ENCODE measurements at places on chromosomes 11 and 22.

GRCh38 chr11:70247042-70247709, 23.3 kb upstream of the PPFIA1 start:
- no peak for DNase-seq

GRCh38 chr11:120746836-120747609, 235.5 kb downstream of the GRIK4 start:
- DNase-seq, result no peak

- no peak for DNase-seq
Measured at GRCh38 chr11:64124147-64124546, 41.8 kb downstream of the MACROD1 start.

- DNase-seq, result no peak
Measured at GRCh38 chr22:50317674-50318073, 9.1 kb downstream of the DENND6B start.

DNA sequence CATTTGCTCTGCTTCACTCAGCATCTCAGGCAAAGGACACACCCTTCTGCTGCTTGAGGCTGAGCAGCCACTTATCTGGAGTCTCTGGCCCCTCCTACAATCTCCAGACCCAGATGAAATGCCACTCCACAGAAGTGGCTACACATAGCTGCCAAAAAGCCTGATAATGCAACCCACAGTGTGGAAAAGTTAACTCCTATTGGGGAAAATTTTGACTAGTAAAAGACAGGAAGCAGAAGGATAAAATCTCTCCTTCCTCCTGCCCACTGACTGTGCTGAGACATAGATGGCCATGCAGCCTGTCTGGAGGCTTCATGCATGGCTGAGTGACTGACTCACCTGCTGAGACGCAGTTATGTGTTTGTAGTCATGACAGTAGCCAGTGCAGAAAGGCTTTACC, 92.3 kb upstream of the TEAD1 start:
- no peak for DNase-seq

DNA sequence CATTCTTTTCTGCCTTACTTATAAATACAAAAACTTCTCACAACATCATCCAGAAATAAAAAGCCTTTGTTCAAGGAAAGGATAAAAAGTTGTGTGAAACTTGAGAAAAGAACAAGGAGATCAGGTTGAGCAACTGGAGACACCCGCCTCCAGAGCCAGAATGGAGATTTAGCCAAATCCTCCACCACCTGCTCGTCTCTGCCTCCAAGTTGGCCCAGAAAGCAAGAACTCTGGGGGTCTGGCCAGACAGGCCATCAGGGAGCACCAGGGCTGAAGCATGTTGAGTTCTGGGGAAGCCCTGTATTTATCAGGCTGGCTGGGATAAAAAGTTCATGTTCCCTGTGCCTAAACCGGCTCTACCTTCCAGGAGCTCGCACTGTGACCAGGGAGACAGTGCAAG, 14.9 kb downstream of the SMCO4 start:
- DNase-seq, result no peak

DNA sequence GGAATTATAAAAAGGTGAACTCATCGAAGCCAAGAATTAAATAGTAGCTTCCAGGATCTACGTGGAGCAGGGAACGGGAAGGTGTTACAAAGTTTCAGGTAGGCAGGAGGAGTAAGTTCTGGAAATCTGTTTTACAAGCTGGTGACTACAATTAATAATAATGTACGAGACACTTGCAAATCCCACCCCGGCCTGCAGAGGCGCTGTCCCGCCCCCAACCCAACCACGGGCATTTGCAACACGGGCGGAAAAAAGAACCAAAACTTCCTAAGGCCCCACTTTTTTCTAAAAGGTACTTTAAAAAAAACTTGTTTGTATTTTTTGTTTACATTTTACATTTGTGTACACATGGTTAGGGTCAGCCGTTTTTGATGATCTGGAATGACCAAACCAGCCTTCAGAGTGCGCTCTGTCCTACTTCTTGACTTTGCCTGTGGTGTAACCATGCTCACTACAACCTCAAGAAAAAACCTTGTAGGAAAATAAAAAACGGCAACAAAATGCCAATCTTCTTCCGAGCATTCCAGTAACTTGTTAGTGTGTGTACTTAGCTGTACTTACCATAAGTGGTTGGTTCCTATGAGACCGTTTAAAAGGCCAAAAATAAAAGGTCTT, 449.6 kb upstream of the B3GAT1 start:
- no peak for DNase-seq

- DNase-seq, result no peak
Measured at GRCh38 chr22:40156001-40156516, 21.7 kb upstream of the TNRC6B start.

DNA sequence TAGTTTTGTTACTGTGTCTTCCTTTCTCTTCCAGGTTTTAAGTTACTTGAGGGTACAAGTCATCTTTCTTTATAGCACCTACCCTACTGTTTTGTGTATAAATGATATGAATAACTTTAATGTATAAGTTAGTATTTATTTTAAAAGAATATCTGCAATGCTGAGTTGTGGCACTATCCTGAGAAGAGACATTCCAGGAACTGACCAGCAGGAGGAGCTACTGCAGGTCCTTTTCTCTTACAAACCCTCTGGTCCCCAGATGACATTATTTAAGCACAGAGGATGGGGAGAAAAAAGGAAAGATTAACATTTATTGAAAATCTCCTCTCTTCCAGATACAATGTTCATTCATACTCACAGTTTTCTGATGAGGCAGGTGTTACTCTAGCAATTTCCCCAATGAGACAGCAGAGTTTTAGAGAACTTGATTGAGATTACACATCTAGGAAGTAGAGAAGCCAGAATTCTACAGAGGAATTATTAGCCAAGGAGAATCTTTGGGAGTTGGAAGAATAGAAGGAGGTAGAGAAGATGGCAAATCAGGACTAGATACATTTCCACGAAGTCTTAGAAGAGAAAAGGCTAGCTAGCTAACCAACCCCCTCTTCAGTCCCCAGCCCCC, 541.2 kb upstream of the API5 start:
- DNase-seq, result no peak

DNA sequence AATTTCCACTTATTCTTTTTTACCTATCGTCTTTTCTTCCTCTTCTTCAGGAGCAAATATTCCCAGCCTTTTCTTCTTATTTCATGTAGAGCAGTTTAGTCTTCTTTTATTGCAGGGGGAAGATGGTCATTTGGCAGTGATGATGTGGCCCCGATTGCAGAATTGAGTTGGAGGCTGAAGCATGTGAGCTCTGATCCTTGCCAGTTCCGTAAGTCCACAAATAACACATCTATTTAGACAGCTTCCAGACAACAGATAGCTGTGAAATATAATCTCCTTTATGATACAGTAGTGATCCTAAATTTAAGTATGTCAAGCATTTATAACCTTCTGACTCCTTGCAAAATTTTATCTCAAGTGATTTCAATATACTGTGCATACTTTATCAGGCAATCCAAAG, 27.5 kb downstream of the REXO2 start:
- DNase-seq, result no peak

GRCh38 chr11:2269601-2270321, 627 bp downstream of the ASCL2 start:
- peak; percentile 58 for DNase-seq

GRCh38 chr11:69508974-69509373, 27.5 kb downstream of the LINC01488 start:
- no peak for DNase-seq

- no peak for DNase-seq
Measured at GRCh38 chr22:31138126-31138525, 2.2 kb downstream of the PLA2G3 start.

DNA sequence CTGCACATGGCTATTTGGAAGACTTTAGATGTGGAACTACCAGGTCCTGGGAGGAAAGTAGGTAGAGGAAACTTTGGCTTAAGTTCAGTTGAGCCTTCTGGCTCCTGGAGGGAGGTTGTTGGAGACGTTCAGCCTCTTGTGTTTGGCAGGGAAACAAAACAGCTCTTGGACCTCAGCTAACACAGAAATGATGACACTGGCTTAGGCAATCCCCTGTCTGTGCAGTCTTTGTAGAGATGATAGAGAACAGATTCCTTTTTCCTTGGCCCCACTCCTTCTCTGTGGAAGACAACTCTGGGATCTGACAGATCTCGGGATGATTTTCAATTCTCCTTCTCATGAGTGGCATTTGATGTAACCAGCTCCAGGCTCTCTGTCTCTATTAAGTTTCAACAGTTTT, 428.5 kb downstream of the TMEM135 start:
- no peak for DNase-seq

DNA sequence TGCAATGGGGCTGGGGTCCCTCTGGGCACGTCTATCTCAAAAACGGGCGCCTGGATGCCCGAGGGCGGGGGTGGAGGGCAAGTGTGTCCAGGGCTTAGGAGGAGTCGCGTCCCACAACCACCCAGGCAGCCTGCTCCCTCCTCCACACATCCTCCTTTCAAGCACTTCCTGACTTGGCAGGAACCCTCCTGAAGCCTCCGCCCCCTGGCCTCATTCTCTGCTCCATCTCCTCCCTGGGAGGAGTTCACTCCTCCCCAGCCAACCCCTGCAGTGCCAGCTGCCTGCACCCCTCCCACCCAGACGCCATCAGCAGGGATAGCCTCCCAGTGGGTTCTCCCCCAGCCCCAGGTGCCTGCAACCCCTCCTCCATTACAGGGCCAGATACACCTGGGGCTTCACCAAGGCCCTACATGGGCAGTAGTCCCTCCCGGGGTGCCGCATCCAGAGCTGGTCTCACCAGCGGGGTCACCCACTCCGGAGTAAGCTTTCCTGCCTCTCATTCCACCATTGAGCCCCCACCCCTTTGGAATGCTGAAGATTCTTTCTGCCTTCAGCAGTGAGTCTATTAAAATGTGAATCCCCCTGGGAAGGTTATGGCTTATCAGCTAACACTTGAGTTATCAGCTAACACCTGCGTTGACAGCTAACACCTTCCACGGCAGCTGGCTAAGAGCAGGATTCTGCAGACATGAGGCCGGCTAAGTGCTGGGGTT, 24.4 kb downstream of the RTN4R start:
- no peak for DNase-seq

GRCh38 chr11:101516546-101516945, 67.3 kb downstream of the TRPC6 start:
- DNase-seq, result no peak

- DNase-seq, result peak; percentile 72
Measured at GRCh38 chr11:123261345-123262106, 66.5 kb upstream of the CLMP start.

- DNase-seq, result no peak
Measured at GRCh38 chr11:19253817-19254216, 13.1 kb upstream of the E2F8 start.

- no peak for DNase-seq
Measured at GRCh38 chr11:3609416-3610265, 32.2 kb downstream of the ART5 start.

- no peak for DNase-seq
Measured at GRCh38 chr11:42631220-42631843, 680.5 kb upstream of the API5 start.

GRCh38 chr11:102915044-102915375, 40.2 kb upstream of the MMP12 start:
- DNase-seq, result no peak

- DNase-seq, result no peak
Measured at GRCh38 chr22:22403771-22404170, 104.8 kb downstream of the ZNF280B start.

- no peak for DNase-seq
Measured at GRCh38 chr22:36221799-36222751, 17.3 kb downstream of the APOL2 start.

GRCh38 chr11:13276832-13277767, 490 bp upstream of the BMAL1 start:
- peak; percentile 97 for DNase-seq

- DNase-seq, result no peak
Measured at GRCh38 chr11:28447226-28447625, 339.0 kb downstream of the METTL15 start.

- DNase-seq, result no peak
Measured at GRCh38 chr22:50309601-50309991, 2.1 kb upstream of the PLXNB2 start.

DNA sequence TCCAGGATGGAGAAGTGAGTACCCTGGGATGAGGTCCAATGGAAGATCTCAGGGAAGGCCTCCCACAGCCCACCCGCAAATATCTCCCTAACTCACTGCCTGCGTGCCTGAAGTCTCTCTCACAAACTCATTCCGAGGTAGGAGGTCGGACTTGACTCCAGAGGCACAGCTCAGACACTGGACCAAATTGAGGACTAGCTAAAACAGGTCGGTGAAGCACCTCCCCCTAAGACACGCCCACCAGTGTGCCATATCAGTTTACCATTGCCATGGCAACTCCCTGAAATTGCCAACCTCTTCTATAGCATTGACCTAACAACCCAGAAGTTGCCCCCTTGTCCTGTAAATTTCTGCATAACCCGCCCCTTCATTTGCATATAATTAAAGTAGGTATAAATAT, 17.5 kb downstream of the RPL3 start:
- no peak for DNase-seq

GRCh38 chr11:111945198-111945597, 8.1 kb downstream of the DIXDC1 start:
- DNase-seq, result no peak

GRCh38 chr22:16601437-16602223, 9.0 kb upstream of the CCT8L2 start:
- DNase-seq, result no peak

- DNase-seq, result no peak
Measured at GRCh38 chr11:74557526-74557925, 34.9 kb upstream of the POLD3 start.

- DNase-seq, result no peak
Measured at GRCh38 chr11:126915430-126915829, 85.1 kb downstream of the KIRREL3 start.

GRCh38 chr22:44648821-44649565, 53.0 kb upstream of the PRR5 start:
- peak; percentile 58 for DNase-seq

DNA sequence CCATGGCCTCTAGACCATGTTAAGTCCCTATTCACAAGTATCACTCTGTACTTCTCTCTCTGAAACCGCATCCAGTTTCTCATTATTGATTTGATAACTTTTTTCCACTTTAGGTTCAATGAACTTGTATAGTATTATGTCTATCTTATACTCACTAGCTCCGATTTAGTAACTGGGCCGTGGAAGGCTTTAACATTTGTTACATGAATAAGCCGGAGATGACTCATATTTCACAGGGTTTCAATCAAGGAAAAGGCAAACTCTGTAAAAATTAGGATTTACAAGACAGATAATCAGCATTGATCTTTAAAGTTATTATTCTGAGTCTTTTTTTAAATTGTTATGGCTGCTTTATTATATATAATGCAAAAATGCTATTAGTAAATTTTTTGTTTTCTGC, 662.2 kb upstream of the CNTN5 start:
- no peak for DNase-seq

Measured in tibial artery (tissue), 4 donors.